NCI-H187 treated with DMSO at 0.1 percent for 48 hours (cell line): ENCODE measurements at places on chromosomes 2 and 18.

- DNase-seq, result no peak
Measured at GRCh38 chr2:188176620-188177019, 115.1 kb upstream of the GULP1 start.

GRCh38 chr2:130966149-130966774 is 127.0 kb downstream of the FAM168B start:
- DNase-seq, result no peak

- peak; percentile 31 for DNase-seq
Measured at GRCh38 chr18:45974088-45974536, 7.0 kb upstream of the EPG5 start.

- DNase-seq, result no peak
Measured at GRCh38 chr2:123770996-123771720, 253.9 kb upstream of the CNTNAP5 start.

DNA sequence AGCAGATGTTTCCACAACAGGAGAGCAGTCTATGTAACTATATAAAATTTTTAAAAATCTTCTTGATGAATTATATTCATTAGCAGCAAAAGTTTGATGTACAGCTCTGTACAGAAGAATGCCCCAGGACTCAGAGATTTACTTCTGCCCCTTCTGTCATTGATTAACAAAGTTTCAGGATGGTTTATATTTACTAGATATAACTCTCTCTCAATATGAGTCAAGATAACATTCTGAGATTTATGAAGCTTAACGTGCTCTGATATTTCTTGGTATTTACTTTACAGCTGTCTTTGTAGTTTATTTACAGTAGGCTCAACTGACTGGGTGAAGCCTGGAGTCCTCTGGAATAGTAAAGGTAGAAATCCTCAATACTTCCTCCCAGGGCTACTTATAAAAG is 93.6 kb upstream of the HNMT start:
- no peak for DNase-seq

DNA sequence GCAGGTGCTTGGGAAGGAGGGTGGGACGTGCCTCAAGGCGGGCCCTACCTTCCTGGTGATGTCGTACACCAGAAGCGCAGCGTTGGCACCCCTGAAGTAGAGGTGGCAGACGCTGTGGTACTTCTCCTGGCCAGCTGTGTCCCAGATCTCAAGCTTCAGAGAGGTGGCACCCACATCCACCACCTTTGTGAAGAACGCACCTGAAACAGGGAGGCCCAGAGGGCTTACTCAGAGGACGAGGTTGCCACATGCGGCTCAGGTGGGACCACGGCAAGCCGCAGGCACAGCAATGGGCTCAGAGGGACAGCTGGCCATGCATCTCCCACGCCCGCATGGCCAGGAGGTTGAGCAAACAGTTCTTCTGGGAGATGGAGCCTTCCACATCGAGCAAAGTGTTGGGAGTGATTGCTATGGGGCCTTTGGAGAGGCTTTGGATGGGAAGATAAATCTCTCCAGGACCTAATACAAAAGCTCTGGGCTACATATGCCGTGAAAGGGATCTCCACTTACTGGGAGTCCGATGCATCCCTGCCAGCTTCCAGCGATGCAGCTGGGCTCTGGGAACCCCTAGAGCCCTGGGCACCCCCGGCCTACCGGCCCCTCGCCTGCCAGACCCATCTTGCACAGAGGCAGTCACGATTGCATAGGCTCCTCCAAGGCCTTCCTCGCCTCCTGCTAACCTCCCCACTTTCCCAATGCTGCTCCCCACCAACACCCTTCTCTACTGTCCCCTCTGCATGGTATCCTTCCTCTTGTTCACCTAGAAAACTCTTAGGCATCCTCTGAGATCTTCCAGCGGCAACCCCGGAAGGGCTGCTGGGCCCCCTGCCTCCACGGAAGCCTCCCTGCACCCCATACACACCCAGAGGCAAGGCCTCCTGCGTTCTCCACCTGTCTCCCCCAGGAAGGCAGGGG is 11.8 kb downstream of the PRLH start:
- DNase-seq, result no peak

DNA sequence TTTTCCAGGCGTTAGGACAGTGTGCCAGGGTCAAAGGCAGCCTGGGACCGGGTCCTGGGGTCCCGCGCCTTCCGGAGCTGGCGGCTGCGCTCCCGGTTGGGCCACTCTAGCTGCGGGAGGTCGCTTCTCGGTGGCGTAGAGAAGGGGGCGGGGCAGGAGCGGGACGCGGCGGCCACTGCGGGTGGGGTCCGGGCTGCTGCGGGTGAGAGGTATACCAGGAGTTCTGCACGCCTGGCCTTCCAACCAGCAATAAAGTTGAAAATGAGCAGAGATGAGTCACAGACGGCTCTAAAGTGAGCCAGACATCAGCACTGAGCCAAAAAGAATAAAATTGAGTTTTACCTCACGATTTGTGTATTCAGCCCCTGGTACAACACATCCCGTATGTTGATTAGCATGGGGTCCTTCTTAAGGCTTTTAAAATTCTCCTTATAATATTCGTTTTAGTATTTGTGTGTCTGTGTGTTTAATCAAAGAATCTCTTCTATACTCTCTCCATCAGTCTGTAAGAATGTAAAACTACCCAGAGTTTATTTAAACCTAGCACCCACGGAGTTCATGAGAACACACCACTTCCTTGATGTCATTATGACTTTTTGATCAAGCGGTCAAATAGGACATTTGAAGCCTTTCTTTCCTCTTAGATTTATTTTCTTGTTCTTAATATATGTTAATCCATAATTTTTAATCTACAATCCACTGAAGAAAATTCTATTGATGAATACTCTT is at the start of gene C1GALT1C1L:
C1GALT1C1L (minus strand) TSS at position 108 of the 729 bp plus-strand sequence; CDS start at position 1, 107 bp downstream.
- DNase-seq, result no peak

- DNase-seq, result no peak
Measured at GRCh38 chr2:45083175-45083574, 73.9 kb upstream of the SIX2 start.

DNA sequence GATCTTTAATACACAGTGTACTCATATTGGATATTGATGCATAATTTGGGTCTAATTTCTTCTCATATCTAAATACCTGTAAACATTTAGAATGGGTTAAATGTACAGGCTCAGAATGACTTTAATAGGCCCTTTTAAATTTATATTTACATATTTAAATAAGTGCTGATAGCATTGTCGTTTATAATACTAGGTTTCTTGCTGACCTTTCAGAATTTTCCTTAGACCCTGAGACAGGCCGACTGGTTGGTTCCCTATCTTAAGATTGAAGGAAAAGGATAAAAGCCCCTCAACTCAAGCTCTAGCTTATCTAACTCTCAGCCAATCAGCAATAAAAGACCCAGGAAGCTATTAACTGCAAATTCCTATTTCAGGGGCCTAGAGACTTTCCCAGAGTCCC is 67.8 kb upstream of the HNMT start:
- no peak for DNase-seq

DNA sequence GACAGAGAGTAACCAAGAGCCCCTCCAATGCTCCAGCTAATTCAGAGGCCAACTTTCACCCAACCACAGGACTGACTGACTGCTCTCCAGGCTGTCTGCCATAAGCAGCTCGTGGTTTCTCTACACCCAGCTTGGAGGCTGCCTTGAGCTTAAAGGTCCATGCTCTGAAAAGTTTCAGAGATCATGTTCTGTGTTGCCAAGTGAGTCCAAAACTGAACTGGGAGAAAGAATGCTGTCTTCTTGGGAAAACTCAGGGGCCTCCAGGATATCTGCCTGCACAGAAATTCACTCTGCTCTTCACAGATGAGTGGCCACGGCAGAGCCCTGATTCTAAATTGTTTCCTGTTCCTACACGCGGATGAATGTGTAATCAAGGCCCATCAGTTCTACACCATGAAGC is 51.1 kb downstream of the LPIN2 start:
- DNase-seq, result no peak

GRCh38 chr2:228611171-228611570 is 429.7 kb upstream of the SPHKAP start:
- DNase-seq, result no peak

DNA sequence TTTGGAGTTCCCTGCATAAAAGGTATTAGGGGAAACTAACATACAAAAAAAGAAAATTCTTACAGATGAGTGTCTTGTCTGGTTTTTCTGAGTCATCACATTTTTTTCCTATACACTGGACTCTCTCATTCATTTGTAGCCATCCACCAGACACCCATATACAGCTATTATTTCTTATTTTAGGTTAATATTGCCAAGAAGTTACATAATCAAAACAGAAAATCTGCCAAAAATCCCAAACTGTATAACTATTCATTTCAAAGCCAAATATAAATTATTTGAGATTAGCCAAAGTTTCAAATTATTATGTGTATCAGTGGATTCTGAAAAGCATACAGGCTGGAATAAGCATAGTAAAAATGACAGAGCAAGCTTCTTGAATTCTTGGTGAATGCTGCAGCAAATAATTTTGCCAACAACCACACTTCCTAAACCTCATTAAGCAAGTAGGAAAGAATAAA is 191.2 kb downstream of the NCKAP5 start:
- no peak for DNase-seq

- no peak for DNase-seq
Measured at GRCh38 chr2:48756289-48756688, 765 bp upstream of the LHCGR start.

GRCh38 chr18:64283059-64283458 is 134.2 kb upstream of the LINC00305 start:
- no peak for DNase-seq

GRCh38 chr18:58046093-58046793 is 2.2 kb downstream of the NEDD4L start:
- DNase-seq, result no peak

DNA sequence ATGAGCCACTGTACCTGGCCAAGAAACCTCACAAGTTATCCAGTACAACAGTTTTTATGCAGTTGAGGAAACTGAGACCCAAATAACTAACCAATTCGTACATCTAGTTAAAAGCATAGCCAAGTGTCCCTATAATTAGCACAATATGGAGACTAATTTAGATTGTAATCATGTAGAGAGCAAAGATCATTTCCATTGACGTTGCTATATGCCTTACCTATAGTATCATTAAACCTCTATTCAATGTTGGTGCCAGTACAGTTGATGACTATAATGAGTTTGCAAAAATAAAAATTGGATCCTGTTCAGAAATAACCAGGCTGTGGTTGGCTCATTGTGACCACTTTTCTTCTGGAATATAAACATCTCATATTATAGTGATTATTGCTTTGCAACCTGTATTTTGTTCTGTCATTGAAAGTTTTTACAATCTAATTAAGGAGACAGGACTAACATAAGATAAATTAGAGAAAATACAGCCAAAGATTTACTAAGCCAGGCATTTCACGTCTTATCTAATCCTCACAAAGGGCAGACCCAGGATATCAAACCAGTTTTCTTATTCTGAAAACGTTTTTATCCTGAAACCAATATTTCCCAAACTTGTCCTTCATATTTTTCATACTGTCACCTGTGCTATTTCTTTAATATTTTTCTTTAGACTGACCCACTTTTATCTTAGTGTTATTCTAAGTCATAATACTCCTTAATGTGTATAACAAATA is 130.0 kb upstream of the STON1 start:
- DNase-seq, result no peak

DNA sequence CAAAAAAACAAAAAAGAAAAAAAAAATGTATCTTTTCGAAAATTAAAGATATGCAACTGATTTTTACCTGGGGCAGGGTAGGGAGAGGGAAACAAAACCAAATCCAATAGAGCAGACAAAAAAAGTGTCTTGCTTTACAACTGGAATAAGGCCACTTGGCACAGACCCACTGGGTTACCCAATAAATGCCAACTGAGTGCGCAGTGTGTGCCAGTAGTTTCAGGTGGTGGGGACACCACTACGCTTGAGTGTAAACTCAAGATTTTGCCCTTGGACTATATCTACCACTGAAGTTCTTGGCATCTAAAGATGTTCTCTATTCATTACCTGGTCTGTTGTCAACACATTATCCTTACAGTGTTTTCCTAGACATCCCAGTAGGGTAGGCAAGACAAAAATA is 16.3 kb downstream of the VPS4B start:
- no peak for DNase-seq

DNA sequence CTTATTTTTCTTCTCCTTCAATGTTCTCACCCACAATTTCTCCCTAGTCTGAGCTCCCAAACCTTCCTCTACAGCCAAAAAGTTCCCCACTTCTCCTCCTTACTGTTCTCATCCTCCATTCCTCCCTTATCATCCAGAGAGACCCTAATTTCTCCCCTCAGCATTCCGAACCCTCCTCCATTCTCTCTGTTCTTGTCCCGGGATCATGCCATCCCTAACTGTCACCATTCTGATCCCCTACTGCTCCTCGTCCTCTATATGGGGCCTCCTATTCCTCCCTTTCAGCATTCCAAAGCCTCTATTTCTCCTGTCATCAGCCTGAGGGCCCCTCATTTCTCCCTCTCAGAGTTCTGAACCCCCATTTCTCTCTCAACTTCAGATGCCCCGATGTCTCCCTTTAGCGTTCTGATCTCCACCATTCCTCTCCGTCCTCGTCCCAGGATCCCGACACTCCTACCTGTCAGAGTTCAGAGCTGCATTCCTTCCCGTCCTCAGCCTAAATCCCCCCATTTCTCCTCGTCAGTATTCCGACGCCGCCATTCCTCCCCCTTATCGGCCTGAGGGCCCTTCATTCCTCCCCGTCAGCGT is 522 bp downstream of the MBD1 start:
- no peak for DNase-seq

- no peak for DNase-seq
Measured at GRCh38 chr2:121167411-121167810, 117.6 kb downstream of the TFCP2L1 start.

DNA sequence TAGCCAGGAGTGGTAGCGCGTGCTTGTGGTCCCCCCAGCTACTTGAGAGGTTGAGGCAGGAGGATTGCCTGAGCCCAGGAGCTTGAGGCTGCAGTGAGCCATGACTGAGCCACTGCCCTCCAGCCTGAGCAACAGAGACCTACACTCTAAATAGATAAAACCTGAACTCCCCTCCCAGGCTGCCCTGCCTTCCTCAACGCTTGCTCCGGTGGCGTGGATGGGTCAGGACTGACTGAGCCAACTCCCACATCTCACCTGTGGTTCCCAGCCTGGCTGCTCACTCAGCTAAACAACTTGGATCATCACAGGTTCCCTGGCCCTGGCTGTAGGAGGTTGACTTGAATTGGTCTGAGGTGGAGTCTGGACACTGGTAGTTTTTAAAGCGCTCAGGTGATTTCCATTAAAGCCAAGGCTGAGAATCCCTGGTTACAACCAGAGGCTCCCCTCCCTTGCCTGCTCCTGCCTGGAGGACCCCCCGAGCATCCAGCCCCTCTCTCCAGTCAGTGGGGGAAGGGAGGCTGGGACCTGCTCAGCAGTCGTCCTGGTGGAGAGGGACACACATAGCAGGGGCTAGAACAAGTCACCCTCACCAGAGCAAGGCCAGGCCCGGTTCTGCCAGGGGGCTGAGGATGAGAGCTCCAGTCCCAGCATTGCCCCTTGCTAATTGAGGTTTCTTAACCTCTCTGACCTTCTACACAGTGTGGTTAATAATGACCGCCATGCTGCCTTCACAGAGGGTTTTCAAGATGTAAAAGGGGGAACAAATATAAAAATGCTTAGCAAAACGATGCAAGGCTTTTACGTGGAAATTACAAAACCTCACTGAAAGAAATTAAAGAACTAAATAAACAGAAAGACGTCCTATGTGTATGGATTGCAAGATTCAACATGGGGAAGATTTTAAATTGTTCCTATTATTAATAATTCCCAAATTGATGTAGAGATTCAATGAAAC is 46.9 kb upstream of the TAF1B start:
- no peak for DNase-seq

GRCh38 chr2:218863021-218863520 is 3.5 kb downstream of the WNT6 start:
- DNase-seq, result no peak

GRCh38 chr2:187138265-187138664 is 289.3 kb upstream of the ZSWIM2 start:
- DNase-seq, result no peak

GRCh38 chr2:30108851-30109250 is 38.0 kb upstream of the YPEL5 start:
- DNase-seq, result no peak
